Sigmoid colon (tissue), 7 donors: ENCODE measurements at places on chromosomes 6 and 20. TPM values are rescaled to one million over a fixed set of nuclear protein-coding genes. Genes with fewer than 3 reads are reported as not detected.

DNA sequence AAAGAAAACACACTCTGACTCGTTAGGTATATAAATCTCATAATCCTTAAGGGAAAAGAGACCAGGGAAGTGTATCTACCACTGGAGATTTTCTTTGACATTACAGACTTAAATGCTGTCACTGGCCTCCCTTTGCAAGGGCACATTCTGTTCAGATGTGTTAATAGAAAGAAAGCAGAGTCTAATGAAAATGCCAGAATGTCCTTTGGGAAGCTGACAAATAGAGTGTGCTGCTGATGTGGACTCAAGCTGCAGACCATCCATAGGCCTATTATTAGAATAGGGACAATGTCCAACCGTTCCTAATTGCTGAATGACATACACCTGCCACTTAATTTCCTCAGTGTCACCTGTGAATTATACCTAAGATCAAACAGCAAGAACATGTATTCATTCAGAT lies 41.2 kb downstream of the SLC35D3 start:
- H3K4me3 ChIP-seq: no peak overlapping the region
- H3K36me3 ChIP-seq: no peaks in the 10 kb centered on the region
- DNase-seq: no peak
- H3K27ac ChIP-seq: no peak overlapping the region

DNA sequence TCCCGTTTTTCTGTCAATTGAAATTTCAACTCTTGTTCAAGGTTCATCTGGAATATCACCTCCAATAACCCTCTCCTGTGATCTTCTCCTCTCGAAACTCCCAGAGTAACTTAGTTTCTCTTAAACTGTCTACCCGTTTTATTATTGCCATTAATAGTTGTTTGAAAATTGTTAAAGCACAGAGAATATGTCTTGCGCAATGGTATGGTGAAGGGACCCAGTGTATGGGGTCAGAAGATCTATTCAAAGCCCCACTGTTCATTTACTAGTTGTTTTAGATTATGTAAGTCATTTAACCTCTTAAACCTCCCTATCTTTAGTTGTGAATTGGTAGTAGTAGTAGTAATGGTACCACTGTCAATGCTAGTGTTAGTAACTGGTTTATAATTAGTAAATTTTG lies 6.2 kb upstream of the TAB2 start:
- H3K36me3 ChIP-seq: no peaks in the 10 kb centered on the region
- no peaks in the 10 kb centered on the region for H3K27me3 ChIP-seq
- H3K4me3 ChIP-seq: no peak overlapping the region
- H3K4me1 ChIP-seq: peaks cover 6% of the 10 kb centered on the region

DNA sequence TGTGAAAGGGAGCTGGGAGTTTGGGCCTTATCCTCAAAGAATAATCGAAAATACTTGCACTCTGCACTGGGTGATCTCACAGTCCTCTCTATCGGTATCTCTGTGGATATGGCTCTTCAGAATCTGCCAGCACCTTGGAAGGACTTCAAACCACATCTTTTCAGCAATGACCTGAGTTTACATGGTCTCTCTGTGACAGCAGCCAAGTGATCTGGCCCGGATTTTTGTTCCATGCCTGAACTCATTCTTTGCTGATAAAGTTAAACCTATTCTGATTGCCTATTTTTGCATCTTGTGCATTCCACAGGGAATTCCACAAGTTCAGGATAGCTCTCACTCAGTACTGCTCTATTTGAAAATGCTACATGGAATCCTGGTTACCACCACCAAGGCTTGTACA lies 98.9 kb downstream of the HDGFL1 start:
- H3K4me1 ChIP-seq: no peaks in the 10 kb centered on the region
- no peak overlapping the region for H3K27ac ChIP-seq
- H3K36me3 ChIP-seq: no peaks in the 10 kb centered on the region
- no peak overlapping the region for H3K4me3 ChIP-seq
- no peak for DNase-seq

DNA sequence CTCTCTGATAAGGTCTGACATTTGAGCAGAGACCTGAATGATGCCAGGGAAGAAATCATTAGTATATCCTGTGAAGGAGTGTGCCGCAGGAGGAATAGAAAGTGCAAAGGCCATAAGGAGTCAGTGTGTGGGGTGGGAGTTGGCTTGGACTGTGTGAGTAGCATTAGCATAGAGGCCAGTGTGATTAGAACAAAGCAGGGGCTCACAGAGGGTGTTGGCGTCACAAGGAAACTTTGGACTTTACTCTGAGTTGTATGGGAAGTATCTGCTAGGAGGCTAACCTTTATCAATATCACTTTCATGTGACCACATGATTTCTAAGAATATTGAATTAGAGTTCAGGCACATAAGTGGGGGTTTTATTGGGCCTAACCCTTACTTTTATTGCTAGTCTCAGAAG lies 12.1 kb downstream of the TMEM200A start:
- H3K27ac ChIP-seq: no peak overlapping the region
- H3K4me1 ChIP-seq: no peaks in the 10 kb centered on the region
- no peaks in the 10 kb centered on the region for H3K27me3 ChIP-seq

Gene TXLNB
- total RNA-seq: 0.95 TPM

Gene MAS1
- total RNA-seq: not detected

Gene HLA-DMB
- total RNA-seq: 25.3 TPM
